ENCODE measurements at places on chromosomes 5 and 9.

- DNase-seq, result no peak
Measured at GRCh38 chr9:35487081-35487480, 2.8 kb upstream of the RUSC2 start.

DNA sequence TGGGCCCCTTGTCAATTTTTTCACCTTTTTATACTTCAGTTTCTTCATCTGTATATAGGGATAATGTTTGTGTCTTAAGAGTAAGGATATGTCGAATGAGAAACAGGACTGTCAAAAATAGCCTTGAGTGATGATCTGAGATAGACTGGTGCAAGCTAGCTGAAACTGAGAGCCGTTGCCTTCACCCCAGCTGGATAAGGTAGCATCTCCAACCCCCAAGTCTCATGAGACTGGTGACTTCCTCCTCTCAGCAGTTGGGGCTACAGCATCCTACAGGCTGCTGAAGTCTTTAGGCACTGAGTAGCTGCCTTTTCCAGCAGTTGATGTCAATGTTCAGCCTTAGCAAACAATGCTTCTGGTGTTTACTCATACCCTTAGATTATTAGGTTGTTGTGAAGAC is 330.2 kb downstream of the OSTF1 start:
- no peak for DNase-seq

DNA sequence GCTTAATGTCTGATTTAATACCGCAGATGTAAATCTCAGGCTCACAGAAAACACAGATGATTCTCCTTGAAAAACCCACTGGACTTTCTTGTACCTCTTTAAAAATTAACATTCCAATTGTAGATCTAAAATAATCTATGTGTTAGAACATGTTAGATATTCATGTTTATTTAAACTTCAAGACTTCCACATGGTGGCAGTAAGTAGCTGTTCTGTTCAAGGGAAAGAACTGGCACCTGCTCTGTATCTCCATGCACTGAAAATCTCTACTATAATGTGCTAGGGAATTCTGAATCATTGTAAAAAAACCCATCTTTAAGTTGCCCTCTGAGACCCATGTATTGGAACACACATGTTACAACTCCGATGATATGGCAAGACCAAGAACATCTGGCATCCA is 366.9 kb downstream of the DMRTA1 start:
- no peak for DNase-seq

DNA sequence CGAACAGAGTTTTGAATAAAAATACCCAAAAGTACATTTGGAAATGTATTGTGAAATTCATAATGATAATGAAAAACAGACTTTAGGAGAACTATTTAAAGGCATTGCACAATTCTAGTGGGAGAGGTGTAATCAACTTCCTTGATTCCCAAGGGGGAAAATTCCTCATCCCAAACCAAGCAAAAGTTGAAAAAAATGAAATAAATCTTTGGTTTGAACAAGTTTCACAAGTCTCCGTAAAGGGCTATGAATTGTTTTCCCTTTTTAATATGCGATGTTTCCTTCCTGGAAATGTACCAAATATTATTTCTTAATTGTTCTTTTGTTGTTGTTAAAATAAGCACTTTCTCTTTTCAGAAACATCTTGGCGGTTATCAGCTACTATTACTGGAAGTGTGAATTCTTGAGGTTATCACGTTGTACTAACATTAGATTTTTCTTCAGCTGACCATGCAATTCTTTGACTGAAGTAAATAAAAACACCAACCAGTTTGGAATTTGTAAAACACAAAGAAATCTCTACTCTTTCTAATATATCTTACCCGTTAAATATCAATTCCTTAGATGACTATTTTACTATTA is 59.3 kb downstream of the SVEP1 start:
- DNase-seq, result no peak

GRCh38 chr5:67578011-67578410 is 381.4 kb upstream of the CD180 start:
- DNase-seq, result no peak

GRCh38 chr9:135910216-135910615 is 2.9 kb upstream of the CAMSAP1 start:
- no peak for DNase-seq

- no peak for DNase-seq
Measured at GRCh38 chr5:162288647-162289296, 221.2 kb downstream of the GABRG2 start.

DNA sequence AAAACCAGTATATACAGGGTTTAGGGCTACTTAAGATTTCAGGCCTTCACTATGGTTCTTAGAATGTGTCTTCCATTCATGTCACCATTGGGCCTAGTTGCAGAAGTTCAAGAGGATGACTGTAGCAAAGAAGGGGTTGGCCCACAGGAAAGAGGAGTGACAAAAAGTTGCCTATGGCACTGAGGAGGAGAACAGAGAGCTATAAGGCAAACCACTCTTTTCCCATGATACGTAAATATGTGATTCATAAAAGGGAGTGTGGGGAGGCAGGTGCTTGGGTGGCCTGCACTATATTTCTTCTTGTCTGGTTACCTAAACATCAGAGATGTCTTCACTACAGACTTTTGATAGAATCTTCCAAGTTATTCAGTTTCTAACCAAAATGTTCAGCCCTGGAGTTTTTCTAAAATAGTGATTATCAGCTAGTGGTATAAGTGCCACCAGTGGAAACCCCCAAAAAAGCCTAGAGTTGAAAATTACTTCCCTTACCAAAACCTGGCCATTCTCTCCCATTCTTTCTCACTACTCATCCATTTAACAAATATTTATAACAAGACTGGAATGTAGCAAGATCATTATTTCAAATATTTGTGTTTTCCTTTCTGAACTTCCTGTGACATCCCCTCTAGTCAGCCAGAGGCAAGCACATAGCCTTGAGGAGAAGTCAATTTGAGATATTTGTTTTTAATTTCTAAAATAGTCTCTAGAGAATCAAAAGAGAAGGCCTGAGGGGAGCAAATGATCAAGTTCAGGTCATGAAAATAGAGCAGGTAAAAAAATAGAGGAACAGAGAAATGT is 367.4 kb downstream of the EFNA5 start:
- DNase-seq, result no peak

GRCh38 chr5:29079771-29080170 is 2041.4 kb upstream of the CDH9 start:
- no peak for DNase-seq

- no peak for DNase-seq
Measured at GRCh38 chr5:128681764-128682592, 143.9 kb upstream of the FBN2 start.

DNA sequence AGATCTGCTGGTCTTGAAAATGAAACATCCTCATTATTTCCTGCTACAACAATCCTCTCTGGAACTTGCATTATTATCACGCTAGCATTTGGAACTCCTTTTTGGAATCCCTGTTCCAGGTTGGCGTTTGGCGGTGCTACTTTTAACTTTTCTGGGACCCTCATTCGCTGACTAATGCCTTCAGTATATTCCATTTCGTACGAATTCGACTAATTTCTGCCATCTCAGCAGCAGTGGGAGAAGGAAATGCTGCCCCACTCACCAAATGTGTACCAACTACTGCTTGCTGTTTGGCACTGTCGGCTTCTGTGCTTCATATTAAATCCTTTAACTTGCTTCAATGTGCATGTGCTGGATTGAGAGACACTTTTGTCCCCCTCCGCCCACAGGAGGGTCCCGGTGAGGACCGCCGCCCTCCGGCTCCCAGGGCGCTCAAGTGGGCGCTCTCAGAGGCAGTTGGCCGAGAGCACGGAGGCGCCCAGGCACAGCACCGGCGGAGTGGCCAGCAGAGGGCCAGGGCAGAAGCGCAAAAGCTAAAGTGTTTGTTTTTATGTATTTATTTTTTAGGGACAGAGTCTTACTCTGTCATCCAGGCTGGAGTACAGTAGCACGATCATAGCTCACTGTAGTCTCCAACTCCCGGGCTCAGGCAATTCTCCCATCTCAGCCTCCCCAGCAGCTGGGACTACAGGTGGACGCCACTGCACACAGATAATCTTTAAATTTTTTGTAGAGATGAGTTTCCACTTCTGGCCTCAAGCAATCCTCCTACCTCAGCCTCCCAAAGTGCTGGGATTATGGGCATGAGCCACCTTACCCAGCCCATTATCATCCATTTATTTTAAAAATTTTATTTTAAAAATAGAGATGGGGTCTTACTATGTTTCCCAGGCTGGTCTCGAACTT is 11.9 kb downstream of the PDE6A start:
- DNase-seq, result no peak

GRCh38 chr9:135039266-135039870 is 48.1 kb upstream of the OLFM1 start:
- DNase-seq, result no peak

DNA sequence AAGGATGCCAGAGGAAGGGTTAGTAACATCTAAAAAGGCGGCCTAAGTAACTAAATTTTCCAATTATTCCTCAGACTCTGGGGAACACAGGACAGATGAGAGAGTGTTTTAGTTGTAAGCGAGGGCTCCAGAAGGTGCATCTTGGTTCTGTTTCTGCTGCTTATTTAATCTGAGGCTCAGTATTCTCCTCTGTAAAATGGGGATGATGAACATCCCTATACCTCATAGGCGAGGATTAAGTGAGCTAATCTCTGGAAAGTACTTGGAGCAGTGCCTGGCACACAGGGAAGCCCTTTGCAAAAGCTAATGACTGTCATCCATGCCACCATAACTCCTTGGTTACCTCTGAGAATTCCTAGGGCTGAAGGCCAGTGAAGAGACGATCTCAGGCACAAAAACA is 59.0 kb downstream of the SHB start:
- no peak for DNase-seq

- DNase-seq, result no peak
Measured at GRCh38 chr9:131963072-131964030, 116.3 kb downstream of the MED27 start.

DNA sequence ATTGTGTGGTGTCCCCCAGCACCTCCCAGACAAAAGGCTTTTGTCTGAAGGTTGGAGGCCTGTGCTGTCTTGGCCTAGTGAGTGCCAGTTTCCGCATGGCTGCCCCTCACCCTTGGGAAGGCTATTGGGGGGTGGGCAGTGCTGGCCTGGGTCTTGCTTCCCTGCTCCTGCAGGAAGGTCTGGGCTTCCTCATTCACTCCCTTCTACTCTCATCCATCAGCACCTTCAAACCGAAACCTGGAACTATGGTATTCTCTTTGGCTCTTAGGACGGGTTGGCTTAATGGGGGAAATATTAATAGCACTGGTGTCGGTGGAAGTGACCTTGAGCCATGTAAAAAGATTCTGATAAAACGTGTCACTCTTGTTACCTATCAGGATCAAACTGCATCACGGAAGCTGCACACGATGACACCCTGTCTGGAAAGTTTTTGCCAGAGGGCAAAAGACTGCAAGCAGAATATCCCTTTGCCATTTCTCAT is 34.0 kb upstream of the GLRX start:
- DNase-seq, result no peak

DNA sequence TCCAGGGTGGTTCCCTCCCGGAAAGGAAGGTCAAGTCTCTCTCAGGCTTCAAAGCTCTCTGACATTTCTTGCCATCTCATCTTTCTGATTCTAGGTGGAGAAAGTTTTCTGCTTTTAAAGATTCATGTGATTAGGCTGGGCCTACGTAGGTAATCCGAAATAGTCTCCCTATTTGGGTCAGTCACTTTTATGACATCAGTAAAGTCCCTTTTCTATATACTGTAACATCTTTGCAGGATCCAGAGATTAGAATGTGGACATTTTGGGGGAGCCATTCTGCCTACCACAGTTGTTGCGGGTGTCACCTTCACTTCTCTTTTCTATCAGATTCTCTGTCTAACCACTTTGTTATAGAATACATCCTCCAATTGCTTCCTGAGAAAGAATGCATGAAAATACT is 1.9 kb upstream of the RNF180 start:
- no peak for DNase-seq

- no peak for DNase-seq
Measured at GRCh38 chr5:112485934-112486355, 66.9 kb upstream of the EPB41L4A start.

DNA sequence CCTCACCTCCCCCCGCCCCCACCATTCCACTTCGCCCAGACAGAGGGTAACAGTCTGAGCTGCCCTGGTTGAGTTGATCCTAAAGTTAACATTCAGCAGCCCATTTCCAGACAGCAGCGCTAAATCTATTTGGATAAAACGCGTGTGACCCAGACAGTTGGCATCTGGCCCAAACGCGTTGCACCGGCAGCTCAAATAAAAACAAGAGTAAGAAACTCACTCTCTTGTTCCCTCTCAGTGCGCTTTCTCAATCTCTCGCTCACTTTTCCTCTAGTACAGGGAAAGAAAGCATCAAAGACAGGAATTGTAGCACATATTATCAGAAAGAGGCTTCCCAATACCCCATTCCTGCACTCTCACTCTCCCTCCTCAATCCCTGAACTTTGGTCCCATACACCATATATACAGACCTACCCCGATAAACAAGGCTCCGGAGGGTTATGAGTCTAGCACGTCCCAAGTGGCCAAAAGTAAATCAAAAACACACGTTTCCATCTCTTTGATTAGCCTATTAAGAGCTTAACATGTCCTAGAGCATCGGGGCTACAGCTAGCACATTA is 1.3 kb downstream of the ADAMTS6 start:
- no peak for DNase-seq

- DNase-seq, result no peak
Measured at GRCh38 chr9:129105857-129106694, 4.5 kb downstream of the CRAT start.

GRCh38 chr9:6894135-6894534 is 136.4 kb downstream of the KDM4C start:
- no peak for DNase-seq

All from stimulated activated CD4-positive, alpha-beta T cell treated with anti-CD3 and anti-CD28 coated beads, Interleukin-1b, Interleukin-23, amount 100 ng/mL, for 1 hour (primary cell).